Activated effector memory CD4-positive, alpha-beta T cell treated with anti-CD3 and anti-CD28 coated beads, Interleukin-2, amount 50 U/mL, for 16 hours (primary cell): ENCODE measurements at places on chromosomes 3 and 15.
A peak's percentile ranks its signal among the peaks of the same experiment; 100 is the strongest.

- no peak for DNase-seq
Measured at GRCh38 chr3:159944781-159945180, 43.9 kb upstream of the IL12A start.

- no peak for DNase-seq
Measured at GRCh38 chr3:188209740-188210139, 55.8 kb downstream of the LPP start.

DNA sequence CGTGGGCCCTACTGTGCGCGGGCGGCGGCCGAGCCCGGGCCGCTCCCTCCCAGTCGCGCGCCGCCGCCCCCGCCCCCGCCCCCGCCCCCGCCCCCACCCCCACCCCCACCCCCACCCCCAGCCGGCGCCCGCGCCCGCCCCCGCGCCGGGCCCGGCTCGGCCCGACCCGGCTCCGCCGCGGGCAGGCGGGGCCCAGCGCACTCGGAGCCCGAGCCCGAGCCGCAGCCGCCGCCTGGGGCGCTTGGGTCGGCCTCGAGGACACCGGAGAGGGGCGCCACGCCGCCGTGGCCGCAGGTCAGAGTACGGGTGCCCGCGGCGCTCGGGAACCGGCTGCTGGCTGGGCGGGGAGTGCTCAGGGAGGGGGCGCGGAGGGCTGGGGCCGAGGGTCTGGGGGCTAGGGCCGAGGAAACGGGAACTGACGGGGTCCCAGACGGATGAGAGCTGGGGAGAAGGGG lies 1.1 kb upstream of the PPARG start:
- DNase-seq = no peak

DNA sequence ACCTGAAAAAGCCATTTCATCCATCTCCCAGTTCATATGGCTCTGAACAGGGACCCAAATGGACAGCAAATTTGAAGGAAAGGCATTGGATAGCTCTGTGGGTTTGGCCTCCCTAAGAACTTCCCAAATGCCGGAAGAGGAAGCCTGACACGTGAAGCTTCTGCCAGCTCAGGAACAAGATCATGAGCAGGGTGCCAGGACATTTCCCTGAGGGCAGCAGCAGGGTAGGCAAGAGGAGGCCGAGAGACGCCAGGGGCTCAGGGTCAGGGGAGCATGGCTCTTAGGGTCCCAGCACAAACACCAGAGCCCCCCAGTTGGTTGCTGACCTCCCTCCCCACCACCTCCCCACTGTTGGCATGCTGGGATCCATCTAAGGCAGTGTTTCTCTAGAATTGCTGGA lies 187.5 kb downstream of the MEGF11 start:
- DNase-seq = peak; percentile 8

DNA sequence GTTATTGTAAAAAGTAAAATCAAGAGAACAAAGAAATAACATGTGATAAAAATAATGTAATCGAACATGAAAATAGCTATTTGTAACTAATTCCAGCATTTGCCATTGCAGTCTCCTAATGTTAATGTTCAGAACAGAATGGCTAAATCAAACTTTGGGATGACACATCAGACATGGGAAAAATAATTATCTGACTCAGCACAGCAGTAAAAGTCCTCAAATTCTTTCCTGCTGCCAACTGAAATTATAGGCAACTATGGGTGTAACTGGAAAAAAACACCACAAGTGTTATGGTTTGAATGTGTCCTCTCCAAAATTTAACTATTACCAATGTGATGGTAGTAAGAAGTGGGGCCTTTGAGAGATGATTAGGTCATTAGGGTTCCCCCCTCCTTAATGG lies 446.7 kb downstream of the C3orf38 start:
- DNase-seq = no peak

DNA sequence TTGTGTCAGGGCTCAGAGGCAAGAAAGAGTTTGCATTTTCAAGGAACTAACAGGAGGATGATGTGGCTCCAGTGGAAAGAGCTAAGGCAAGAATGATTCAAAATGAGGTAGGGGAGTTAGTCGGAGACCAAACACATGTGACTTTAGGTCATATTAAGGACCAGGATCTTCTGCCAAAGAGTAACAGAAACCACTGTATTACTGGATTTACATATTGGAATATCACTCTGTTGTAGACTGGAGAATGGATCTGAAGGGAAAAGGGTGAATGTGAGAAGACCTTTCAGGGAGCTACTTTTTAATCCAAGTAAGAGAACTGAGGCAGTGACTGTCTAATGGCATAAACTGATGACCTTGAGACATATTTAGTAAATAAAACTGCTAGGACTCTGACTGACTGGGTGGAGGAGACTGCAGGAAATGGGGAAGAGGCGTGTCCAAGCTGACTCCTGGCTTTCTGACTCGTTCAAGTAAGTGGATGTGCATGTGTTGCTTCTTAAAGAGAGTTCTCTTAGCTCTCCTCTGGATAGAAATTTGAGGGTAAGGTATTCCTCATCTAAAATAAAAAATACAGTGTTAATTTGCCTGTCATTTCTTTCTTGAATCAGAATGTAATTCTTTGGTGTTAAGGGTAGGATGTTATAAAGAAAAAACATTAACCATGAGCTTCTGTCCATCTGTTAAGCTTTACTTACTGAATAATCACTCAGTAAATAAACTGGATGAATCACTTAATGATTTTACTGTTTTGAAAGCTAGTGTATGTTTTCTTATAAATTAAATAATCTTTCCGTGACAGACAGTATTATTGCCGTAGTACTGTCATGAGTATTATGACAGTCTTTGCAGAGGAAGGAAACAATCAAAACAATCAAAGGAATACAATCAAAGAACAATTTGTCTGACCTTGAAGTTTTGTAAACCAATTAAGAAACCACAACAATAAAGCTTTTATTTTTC lies 58.3 kb upstream of the CFAP20DC start:
- DNase-seq = no peak

DNA sequence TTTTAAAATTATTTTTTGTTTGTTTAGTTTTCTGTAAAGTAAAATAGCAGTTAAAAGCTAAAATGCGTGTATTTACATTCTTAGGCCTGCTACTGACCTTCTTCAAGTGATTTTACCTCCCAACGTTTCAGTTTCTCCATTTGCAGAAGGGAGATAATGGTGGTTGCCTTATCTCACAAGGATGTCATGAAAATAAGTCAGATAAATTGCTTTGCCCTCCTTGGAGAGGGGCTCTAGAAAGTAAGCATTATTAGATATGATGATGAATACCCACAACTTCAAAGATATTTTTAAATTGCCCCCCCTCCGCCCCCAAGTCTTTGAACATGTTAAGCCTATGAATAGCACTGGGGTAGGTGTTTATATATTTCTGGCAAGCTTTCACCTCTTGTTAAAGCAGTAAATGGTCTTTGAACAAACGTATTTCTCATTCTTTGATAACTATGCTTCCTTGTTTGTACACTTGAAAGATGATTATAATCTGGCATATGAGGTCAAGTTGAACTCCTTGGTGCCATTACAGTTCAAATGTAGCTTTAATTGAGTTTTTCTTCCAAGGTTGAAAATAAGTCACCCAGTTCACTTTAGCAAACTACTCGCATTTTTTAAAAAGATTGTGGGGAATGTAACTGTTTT lies 6.4 kb downstream of the TERC start:
- DNase-seq = no peak

- DNase-seq = no peak
Measured at GRCh38 chr3:111735243-111735758, 123.8 kb upstream of the PHLDB2 start.

DNA sequence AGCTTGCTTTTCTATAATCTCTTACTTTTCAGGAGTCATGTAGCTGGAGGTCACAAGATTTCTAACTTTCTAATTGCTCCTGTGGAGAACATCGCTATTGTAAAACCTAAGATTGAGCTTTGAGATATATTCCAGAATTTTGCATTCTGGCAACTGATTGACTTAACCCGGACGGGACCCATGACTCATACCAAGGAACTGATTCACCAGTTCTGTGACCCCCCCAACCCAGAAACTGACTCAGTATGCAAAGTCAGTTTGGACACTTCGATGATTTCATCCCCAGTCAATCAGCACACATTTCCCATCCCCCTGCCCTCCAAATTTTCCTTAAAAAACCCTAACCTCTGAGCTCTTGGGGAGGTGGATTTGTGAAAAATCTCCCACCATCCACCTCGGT lies 396.5 kb upstream of the GBE1 start:
- DNase-seq = no peak

- DNase-seq = no peak
Measured at GRCh38 chr3:16848007-16848406, 36.7 kb upstream of the PLCL2 start.

GRCh38 chr3:188775412-188775811 lies 396.4 kb upstream of the TPRG1 start:
- no peak for DNase-seq

DNA sequence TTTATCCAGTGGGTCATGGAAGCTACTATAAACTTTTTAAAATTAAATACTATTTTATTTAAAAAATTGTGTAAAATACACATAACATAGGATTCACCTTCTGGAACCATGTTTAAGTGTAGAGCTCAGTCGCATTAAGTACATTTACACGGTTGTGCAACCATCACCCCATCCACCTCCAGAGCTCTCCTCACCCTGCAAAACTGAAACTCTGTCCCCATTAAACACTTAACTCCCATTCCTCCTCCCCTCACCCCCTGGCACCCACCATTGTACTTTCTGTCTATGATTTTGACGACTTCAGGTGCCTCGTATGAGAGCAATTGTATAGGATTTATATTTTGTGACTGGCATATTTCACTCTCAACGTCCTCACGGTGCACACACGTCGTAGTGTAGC lies 70.7 kb downstream of the APBA2 start:
- DNase-seq = no peak

- no peak for DNase-seq
Measured at GRCh38 chr3:45590256-45590655, 4.3 kb upstream of the LIMD1 start.

- DNase-seq = no peak
Measured at GRCh38 chr3:144894576-144894975, 923.0 kb downstream of the DIPK2A start.

DNA sequence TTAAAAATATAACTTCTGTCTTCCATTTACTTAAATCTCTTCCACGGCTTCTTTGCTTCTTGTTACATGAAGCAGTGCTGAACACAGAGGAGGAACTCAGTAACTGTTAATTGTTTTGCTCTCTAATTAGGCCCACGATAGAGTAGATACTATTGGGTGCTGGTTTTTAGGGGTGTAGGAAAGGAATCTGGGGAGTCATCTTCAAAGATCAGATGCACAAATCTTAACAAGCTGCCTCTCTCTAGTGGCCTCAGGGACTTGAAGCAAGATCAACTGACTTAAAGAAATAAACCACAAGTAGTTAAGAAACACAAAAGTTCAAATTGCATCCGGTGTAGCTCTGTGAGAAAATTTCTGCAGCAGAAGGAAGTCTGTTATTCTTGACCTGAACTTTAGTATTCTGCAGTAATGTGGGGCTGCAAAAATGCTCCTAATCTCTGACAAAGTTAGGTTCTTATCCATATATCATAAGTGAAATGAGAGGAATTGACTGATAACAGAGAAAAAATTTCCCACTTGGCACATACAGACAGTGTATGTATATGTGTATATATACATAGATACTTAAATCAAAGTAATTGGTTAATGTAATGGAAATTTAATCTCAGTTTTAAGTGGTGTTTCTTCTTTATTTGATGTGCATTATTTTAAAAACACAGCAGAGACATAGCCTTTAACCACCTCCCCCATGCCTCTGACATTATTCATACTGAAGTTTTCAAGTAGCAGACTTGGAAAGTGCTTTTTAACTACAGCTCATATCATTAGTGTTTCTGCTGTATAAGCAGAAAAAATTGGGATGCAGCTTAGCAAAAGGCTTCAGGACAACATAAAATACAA lies 51.8 kb downstream of the CHST2 start:
- no peak for DNase-seq

DNA sequence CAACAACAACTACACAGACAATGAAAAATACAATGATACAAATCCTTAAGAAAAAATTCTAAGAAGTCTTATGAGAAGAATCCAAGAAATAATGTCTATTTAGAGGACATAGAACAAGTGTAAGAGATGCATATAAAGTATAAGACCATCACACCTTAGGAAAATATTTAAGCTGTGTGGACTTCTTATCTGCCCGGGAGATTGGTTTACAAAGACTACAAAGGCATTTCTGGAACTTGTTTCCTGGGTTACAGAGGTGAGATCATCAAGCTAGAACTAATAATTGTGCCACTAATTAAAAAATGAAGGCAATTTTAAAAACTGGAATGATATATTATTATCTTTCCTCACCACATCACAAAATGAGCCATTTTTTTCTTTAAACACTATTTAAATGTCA lies 507.1 kb downstream of the GRM7 start:
- no peak for DNase-seq

- no peak for DNase-seq
Measured at GRCh38 chr3:19934098-19934566, at the start of gene EFHB. Gene EFHB, minus strand, starts transcription at chr3:19934217. Its CDS starts 199 bp downstream, at chr3:19934018.

GRCh38 chr3:105387122-105387751 lies 20.5 kb downstream of the ALCAM start:
- DNase-seq = no peak

- no peak for DNase-seq
Measured at GRCh38 chr3:109696932-109697331, 359.6 kb upstream of the DPPA4 start.

GRCh38 chr15:55218056-55218455 lies 21.3 kb upstream of the RSL24D1 start:
- no peak for DNase-seq

DNA sequence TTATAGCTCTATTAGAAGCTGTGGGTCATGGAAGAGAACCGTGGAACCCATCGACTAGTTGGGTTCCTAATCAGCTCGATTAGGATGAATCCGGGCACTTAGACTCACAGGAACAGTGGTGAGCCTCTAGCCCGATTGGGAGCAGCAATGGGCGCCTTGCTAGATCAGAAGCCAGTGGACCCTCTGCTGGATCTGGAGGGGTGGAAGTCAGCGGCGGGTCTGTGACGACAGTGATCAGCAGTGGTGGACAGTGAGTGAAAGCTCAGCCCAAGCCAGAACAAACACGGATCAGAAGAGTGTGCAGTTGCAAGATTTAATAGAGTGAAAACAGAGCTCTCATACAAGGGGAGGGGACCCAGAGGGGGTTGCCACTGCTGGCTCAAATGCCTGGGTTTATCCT lies 1170.2 kb downstream of the OTOL1 start:
- DNase-seq = no peak

- peak; percentile 74 for DNase-seq
Measured at GRCh38 chr3:4850211-4850927, 128.9 kb upstream of the BHLHE40 start.

DNA sequence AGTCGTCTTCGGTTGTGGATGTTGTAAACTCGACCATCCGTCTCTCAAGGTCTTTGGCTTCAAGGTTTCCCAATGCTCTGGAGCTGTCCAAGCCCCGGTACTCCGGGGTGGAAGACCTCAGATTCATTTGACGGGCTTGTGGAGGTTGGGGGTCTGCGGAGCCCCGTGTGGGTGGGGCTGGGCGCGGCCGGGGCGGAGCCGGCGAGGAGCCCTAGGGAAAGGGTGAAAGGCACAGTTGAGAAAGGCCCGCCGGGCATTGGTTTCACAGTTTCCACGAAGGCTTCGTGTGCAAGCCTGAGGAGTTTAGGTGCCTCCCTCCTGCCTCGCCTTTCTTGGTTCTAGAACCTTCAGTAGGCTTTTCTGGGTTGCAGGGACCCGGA lies 360 bp upstream of the MGA start:
- no peak for DNase-seq
